ENCODE measurements at places on chromosomes 2 and 18.

GRCh38 chr18:12003894-12004293, 22.6 kb downstream of the IMPA2 start:
- no peak for DNase-seq

DNA sequence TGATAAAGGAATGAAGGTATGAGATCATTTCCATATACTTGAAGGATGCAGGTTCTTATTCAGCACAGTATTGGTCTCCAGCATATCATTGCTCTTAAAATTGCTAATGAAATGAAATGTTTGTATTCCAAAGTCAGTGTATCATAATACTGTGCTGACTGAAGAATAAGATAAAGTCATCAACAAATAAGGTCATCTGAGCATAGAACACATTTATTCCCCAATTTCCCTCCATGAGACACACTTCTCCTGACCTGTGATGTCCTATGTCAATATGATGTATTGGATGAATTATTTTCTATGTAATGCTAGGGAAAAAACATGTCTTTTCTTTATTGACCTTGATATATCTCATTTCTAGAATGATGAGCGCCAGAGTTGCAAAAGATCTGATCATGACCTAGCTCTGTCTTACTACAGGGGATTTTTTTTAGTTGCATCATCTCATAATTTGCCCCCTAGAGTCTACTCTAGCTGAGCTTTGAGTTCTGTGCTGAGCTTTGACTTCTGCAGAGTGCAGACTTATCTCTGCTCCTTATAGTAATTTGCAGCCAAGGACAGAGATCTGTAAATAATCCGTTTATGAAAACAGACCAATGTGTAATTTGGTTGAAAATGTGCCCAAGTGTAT, 859.8 kb downstream of the TRIB2 start:
- DNase-seq = no peak

- no peak for DNase-seq
These were observed 39.0 kb downstream of the ANXA4 start for GRCh38 chr2:69780921-69781320.

DNA sequence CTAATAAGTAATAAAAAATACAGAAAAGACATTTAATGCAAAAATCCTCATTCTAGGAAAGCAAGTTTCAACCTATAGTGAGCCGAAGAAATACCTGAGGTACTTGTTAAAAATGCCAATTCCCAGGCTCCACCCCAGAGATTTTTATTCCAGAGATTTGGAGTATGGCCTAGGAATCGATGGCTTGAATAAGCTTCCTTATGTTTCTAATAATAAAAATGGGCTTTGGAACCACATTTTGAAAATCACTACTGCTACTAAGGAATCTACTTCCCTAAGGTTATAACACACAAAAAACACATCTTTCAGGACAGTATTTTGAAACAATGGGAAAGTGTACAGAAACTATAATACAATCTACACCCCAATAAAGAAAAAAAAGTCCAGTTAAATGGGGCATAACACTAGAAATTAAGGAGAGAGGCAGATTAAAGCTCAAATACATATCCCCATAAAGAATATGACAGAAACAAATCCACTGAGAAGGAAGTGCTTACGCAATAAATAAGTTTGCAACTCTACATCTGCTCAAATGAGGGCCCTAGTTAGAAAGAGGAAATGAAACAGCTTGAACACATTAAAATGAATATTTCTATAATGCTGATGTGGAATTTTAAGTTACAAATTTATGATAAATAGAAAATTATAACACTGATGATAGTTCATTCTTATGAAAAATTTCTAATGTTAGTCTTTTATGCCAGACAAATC, 103.7 kb downstream of the EPB41L3 start:
- DNase-seq = no peak

DNA sequence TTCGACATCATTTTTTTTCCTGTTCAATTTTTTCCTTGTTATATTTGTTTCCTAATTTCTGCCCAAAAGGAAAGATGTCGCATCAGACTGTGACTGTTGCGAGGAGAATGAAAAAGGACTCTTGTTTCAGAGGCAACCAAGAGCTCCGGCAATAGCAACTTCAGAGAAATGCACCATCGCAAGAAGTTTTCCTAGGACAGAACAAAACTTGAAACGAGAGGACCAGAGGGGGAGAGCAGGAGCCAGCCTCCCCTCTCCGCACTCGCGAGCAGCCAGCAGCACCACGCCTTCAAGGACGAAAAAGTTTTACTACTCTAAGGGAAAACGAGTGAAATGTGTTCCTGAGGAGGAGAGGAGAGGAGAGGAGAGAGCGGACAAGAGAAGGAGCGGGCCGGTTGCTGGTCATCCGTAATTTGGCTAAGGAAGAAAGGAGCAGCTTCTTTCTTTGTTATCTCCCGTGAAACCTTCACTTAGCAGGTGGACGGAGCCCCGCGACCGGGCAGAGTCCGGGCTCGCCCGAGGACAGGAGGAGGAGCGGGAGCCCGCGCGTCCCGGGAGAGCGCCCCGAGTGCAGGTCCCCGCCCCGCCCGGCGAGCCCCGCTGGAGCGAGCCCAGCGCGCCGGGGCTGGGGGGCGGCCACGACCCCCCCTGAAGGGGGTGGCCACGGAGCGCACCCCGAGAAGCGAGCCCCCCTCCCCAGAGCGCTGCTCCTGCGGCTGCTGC, 744 bp downstream of the POU3F3 start:
- no peak for DNase-seq

GRCh38 chr2:146207901-146208300, 1636.9 kb upstream of the ACVR2A start:
- no peak for DNase-seq

DNA sequence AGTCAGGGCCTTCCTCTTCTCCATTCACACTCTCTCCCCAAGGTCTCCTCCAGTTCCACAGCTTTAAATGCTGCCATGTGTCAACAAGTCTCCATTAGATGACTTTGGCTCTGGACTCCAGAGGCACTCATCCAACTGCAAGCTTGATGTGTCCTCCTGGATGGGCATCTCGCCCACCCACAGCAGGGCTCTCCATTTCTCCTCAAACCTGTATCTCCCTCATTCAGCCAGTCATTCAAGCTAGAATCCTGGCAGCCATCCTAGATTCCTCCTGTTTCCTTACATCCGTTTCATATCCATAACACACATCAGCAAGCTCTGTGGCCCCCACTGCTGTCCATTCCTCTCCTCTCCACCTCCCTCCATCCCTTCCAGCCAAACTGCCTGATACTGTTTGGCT, 88.4 kb upstream of the AFF3 start:
- DNase-seq = no peak

GRCh38 chr18:23887035-23887434, 127.5 kb upstream of the TTC39C start:
- no peak for DNase-seq

DNA sequence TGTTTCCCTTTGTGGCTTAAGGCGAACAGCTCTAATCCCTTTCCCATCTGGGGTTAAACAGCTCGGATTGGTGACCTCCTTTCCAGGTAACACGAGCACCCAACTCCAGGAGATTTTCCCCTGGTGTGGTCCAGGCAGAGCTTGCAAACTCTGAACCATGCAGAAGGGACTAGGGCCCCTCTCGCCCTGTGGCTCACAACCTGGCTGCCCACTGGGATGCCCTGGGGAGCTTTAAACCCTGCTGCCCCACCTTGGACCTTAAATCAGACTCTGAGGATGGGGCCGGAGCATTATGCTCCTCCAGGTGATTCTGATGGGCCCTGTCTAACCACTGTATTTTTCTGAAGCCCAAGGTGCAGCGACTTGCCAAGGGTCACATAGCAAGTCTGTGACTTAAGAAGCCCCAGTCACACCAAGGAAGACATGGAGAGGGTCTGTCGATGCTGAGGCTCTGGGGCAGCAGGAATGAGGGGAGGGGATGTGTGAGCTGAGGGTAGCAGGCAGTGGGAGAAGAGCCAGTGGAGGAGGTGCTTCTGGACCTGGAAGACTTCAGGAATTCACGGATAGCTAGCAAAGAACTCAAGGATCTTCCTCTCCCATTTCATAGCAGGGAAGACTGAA, 5.9 kb downstream of the ARID5A start:
- DNase-seq = no peak

DNA sequence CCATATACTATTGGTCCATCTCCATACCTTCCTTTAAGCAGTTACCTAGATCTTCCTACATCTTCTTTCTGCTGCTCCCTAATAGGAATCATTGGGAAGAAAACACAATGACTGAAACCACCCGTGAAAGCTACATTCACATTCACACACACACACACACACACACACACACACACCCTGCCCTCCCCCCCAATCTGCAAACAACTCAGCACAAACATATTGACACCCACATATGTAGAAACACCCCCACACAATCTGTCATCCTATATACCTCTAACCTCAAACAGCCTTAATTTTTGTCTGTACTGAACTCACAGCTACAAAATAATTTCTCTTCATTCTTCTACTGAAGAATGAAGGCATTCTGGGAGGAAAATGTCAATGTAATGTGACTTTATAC, 63.8 kb downstream of the KLF7 start:
- DNase-seq = no peak

Data from stimulated activated CD4-positive, alpha-beta T cell treated with anti-CD3 and anti-CD28 coated beads, Interleukin-15, amount 100 ng/mL, for 48 hours (primary cell).